ENCODE measurements at places on chromosomes 5 and 9. TPM values are rescaled to one million over a fixed set of nuclear protein-coding genes. Genes with fewer than 3 reads are reported as not detected.
A peak's percentile ranks its signal among the peaks of the same experiment; 100 is the strongest.

DNA sequence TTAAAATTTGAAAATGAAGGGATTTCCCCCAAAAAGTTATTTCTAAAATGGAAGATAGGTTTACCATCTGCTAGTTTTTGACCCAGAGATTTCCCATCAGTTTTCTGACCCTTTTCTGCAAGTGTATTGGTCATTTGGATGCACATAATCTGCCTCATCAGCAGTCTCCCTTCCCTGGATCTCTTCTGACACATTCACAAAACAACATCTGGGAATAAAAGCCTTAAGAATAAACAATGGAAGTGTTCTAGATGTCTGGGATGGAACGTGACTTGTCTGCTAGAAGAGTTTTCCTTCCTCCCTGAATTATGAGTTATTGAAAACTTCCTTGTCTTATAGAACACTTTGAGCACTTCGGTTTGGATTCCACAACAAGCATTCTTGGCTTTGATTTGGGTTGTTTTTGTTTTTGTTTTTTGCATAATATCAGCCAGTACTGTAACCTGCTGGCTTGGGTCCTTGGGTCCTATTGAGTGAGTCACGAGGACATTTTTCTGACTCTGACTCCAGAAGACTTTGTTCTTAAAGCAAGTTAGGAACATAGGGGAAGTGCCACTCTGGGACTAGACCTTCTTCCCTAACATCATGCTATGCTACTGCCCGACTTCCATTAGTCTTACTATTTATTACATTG, 18.2 kb upstream of the ESM1 start:
- DNase-seq: no peak

DNA sequence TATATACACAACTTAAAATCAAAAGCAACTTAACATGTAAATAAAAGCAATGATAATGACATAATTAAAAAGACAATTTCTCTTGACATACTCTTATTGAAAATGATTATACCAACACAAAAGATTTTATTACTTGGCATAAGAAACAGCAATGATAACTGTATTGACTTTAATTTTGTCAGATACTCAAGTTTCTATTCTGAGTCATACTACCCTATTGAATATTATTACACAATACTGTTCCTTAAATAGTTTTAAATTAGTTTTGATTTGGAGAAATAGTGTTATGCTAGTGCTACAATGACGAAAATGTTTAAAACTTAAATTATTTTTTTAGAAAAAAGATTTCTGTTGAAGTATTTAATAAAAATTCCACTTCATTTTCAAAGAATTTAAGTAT, 1319.3 kb upstream of the C9orf72 start:
- DNase-seq: no peak

GRCh38 chr5:172164769-172165212, 23.2 kb downstream of the STK10 start:
- peak; percentile 45 for DNase-seq

GRCh38 chr9:121305269-121305994, 37.5 kb downstream of the GSN start:
- DNase-seq: no peak

The RNF183 gene
- total RNA-seq: not detected

The ZFR gene
- total RNA-seq: 81.4 TPM

The CNOT8 gene
- 49.1 TPM for total RNA-seq

The AFAP1L1 gene
- total RNA-seq: 5.3 TPM

- no peak for DNase-seq
These were observed 174.4 kb downstream of the GAPVD1 start for GRCh38 chr9:125435776-125436612.

GRCh38 chr9:86405926-86406325, 51.7 kb upstream of the TUT7 start:
- peak; percentile 95 for DNase-seq

GRCh38 chr5:93807846-93808245, 66.4 kb upstream of the POU5F2 start:
- DNase-seq: no peak

DNA sequence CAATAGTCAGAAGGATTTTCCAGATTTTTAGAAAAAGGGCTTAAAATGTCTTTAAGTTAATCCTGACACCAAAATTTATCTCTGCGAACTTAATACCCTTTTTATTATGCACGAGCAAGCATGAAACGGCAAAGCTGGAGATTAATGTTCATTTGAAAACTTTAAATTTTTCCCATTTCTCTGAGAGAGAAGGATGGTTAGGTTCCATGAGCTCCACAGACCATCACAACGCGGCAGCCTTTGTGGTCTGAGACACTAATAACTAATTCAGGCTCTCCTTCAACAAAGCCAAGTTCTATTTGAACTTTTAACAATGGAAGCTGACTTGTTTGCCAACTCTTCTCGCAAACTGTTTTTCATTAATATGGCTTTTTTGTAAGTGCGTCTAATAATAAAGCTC, 94.7 kb downstream of the MYO10 start:
- no peak for DNase-seq

GRCh38 chr5:125337294-125337693, 590.9 kb upstream of the ZNF608 start:
- DNase-seq: peak; percentile 31

The FIBCD1 gene
- total RNA-seq: 1.1 TPM

DNA sequence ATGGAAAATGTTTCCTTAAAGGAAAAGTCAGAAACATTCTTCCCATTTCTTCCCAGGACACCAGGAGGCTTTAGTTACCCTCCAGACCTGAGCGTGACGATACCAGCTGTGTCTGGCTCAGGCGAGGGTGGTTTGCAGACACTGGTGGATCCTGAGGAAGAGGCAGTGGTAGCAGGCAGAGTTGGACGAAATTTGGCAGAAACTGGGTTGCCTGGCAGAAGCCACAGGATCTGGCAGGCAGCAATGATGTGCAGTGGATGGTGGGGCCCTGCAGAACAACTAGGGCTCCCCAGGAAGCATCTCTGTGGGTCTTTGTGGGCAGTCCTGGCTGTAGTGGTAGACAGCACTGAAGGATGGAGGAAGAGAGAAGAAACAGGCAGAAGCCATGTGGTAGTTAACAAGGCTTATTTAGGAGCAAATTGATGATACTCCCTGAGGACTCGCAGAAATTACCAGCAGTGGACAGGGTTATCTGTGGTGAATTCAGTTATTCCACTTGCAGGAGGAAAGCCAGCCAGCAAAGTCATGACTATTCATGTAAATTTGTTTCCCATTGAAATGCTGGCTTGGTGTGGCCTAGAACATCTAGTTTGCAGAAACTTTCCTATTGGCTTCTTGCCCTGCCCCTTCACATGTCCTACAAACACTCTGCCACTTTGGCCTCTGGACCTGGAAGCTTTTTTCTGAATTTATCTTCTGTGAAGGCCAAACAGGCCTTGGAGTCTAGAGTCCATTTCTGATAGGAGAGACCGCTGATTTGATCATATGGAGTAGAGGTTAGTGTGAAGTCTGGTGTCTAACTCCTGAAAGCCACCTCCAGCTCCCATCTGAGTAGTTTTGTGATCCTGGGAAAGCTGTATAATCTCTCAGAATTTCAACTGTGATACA, 212.0 kb downstream of the DMRT2 start:
- no peak for DNase-seq

- no peak for DNase-seq
These were observed 458.8 kb downstream of the ICE1 start for GRCh38 chr5:5881294-5881693.

GRCh38 chr5:166909040-166909439, 1382.4 kb upstream of the WWC1 start:
- no peak for DNase-seq

DNA sequence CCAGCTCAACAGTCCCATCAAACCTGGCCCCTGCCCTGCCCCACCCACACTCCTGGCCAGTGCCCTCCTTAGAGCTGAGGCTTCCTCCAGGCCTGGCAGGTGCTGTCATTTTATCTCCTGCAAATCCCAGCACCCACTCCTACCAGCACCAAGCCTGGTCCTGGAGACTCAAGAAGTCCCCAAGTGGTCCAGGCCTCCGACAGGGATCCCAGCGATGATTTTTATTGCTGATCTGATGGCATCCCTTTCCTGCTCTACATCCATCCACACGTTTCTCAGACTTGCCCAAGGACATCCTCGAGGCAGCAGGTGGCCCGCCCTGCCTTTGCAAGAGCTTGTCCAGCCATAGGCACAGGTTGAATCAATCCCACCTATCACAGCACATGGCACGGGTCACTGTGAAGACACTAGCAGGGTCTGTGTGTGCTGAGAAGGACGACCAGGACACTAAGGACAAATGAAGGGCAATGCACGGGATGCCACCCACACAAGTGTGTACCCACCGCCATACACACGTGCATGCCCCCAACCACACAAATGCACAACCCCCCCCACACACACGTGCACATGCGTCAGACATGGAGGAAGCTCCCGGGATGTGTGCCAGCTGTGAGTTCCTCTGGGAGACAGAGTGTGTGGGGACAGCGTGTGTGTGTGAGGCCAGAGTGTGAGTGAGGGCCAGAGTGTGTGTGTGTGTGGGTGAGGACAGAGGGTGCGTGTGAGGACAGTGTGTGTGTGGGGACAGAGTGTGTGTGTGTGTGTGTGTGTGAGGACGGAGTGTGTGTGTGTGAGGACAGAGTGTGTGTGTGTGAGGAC, 62.4 kb upstream of the UBAC1 start:
- peak; percentile 81 for DNase-seq

The CDH12 gene
- not detected for total RNA-seq

DNA sequence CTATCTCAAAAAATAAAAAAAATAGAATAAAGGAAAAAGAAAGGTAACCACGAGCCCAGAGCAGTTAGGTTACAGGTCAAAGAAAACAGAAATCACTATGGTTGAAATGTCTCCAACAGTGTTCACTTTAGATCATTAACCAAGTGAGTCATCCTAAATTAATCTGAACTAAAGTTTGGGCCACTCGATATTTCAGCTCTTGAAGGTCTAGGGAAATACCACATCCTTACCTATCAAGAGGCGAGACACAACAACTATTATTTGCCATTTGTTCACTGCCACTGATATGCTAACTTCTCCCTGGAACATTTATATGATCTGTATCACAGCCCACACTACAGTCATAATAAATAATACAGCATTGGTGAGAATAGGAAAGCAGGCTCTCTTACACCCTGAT, 111.3 kb upstream of the NR5A1 start:
- no peak for DNase-seq

DNA sequence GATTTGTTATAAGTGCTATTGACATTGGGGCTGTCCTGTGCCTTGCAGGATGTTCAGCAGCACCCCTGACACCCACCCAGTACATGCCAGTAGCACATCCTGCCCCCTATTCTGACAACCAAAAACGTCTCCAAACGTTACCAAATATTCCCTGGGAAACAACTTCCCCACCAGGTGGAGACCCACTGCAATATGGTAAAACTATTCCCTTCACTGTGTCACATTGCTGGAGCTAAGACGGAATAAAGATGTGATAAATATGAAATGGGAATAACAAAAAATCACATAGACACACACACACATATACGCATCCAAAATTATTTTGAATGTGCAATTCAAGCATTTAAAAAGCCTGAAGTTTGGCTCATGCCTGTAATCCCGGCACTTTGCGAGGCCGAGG, 874.3 kb upstream of the DMAC1 start:
- DNase-seq: no peak

GRCh38 chr5:168724227-168724626, 145.1 kb upstream of the PANK3 start:
- no peak for DNase-seq

DNA sequence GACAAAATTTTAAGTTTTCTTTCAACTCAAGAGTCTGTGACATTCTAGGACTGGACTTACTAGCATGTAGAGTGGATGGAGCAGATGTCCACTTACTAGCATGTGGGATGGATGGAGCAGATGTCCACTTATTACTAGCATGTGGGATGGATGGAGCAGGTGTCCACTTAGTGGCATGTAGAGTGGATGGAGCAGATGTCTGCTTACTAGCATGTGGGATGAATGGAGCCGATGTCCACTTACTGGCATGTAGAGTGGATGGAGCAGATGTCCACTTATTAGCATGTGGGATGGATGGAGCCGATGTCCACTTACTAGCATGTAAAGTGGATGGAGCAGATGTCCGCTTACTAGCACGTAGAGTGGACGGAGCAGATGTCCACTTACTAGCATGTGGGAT, 2.4 kb downstream of the SLC36A1 start:
- no peak for DNase-seq

GRCh38 chr5:44089424-44090144, 299.6 kb downstream of the FGF10 start:
- no peak for DNase-seq

GRCh38 chr5:1511651-1512540, 11.9 kb downstream of the LPCAT1 start:
- peak; percentile 55 for DNase-seq
